ENCODE measurements at places on chromosomes 16 and 17.

DNA sequence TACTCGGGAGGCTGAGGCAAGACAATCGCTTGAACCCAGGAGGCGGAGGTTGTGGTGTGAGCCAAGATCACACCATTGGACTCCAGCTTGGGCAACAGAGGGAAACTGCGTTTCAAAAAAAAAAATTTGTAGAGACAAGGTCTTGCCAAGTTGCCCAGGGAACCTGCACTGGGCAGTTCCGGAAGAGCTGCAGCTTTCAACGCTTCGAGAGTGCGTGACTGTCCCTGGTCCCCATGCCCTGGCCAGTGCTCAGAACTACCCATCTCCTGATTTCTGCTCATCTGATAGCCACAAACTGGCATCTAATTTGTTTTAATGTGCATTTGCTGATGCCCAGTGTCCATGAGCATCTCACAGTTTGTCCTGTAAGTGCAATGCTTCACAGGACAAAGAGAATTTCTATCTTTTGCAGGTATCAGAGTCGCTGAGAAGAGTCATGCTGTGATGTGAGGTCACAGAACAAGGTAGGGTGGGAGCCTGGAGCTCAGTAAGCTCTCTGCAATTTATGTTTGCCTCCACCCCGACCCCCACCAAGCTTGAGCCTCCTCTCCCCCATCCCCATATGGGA, 3.9 kb downstream of the ACTG1 start:
- peak; percentile 15 for DNase-seq

GRCh38 chr16:381012-381788, 578 bp downstream of the PGAP6 start:
- DNase-seq: no peak

DNA sequence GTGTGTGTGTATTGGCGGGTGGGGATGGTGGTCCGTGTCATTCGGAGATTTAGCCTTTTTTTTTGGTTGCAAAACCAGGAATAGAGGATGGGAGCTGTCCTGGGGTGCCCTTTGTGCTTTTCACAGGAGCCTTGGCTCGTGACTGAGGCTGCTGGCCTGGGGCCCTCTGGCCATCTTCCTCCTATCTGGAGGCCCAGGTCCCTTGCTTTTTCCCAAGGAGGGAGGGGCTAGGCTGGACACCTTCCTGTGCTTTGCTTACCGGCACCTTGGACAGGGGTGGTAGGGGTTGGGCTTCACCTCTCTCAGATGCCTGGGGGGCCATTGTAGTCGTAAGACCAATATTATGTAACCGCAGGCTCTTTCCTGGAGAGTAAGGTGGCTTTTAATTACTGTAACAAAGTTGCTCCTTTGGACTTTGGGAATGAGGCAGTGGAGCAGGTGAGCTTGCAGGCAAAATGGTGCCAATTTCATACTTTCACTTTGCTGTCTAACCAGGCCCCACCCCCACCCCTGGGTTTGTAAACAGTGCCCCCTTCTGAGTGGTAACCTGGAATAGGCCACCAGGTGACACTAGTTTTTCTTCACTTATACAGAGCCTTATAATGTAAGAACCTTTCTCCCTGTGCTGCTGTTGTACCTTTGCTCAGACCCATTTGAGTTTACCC, 1.2 kb downstream of the DYNLL2 start:
- DNase-seq: peak; percentile 14

DNA sequence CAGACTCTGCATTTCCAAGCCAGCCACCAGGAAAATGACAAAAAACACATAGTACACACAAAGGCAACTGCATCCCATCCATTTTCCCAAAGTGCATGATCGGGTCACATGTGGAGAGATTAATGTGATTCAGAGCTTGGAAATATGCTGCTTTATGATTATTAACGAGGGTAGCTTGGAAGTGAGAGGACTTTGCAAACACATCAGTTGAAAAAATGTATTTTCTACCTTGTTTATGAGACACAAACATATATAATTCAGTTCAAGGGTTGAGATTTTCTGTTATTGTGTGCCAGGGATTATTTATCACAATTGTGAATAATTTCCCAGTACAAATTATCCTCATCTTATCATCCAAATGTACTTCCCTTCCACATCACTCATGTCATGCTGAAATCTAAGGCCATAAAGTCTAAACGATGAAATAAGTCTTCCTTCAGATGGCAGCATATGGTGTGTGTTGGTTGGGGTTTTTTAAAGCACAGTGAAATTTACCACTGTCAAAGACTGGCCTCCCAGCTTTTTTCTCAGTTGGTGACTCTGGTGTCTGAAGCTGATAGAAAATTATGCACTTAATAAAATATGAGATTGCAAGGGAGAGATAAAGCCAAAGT, 104.7 kb upstream of the ADAMTS18 start:
- no peak for DNase-seq

DNA sequence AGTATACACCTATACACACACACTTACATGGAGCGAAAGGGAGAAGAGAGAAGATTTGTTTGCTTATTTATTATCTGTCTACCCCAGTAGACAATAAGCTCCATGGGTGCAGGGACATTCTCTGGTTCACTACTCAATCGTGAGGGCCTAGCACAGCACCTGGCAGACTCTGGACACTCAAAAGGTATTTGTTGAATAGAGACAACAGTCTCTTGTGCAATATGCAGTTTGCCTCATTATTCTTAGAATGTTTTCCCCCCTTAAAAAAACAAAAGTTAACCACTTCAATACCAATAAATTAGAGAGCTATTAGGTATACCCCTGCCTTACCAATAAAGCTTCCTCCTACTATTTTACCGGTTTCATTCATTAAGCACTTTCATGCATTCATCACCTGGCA, 2.0 kb downstream of the AKAP10 start:
- DNase-seq: no peak

DNA sequence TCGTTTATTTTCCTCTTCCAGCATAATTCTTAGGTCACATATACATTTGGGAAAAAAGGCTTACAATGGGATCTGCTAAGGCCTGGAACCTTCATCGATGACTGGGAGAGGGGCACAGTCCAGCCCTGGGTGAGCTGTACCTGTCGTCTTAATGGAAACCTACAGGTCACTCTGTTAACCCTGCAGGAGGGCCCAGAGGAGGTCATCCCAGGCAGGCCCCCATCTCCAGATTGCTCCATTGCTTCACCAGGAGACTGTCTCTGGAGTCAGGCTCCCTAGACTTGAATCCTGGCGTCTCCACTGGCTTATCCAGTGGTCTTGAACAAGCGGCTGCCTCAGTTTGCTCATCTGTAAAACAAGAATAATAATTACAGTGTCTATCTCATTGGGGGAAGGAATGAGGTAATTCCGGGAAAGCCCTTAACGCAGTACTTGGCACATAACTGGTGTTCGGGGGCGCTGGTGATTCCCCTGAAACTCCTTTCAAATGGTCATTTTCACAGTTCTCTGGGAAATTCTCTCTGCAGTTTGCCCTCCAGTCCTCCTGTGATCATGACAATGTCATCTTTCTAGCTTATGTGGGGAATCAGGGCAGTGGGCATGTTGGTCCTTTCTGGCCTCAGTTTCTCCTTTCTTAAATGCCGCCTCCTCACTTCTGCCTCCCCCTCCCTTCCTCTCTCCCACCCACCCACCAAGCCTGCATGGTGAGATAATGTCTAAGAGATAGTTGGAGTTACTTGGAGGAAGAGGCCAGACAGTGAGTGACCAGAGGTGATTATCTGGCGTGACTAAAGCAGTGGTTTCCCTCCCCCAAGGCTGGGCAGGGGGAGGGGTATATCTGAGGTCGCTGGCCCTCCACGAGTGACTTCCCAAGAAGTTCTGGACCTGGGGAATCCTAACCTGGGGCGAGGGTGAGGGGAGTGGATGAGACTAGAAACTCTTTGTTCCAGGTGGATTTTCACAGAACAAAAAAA, 31.3 kb upstream of the TAC4 start:
- no peak for DNase-seq

Measured in stimulated activated CD8-positive, alpha-beta memory T cell treated with anti-CD3 and anti-CD28 coated beads, Interleukin-15, amount 100 ng/mL, for 1 hour (primary cell).